ENCODE measurements at places on chromosomes 3 and 15.

DNA sequence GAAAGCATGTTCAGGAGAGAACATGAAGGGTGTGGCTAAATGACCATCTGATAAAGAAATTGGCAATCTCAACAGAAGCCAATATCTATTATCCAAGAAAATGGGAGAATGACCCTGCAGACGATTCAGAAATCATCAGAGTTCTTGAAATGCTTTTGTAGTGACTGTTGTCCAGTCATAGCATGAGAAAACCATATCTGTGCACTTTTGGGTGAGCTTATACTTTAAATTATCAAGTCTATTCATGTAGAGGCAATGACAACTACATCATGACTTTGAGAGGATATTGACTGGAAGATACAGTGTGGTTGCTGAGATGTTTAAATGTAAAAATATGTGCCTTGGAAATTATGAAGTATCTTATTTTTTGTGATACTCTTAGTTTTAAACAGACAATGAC is 57.6 kb upstream of the AZI2 start:
- H3K4me3 ChIP-seq, result no peak overlapping the region
- no peak for DNase-seq
- H3K4me1 ChIP-seq, result no peaks in the 10 kb centered on the region
- no peak overlapping the region for H3K27ac ChIP-seq
- no peaks in the 10 kb centered on the region for H3K27me3 ChIP-seq

DNA sequence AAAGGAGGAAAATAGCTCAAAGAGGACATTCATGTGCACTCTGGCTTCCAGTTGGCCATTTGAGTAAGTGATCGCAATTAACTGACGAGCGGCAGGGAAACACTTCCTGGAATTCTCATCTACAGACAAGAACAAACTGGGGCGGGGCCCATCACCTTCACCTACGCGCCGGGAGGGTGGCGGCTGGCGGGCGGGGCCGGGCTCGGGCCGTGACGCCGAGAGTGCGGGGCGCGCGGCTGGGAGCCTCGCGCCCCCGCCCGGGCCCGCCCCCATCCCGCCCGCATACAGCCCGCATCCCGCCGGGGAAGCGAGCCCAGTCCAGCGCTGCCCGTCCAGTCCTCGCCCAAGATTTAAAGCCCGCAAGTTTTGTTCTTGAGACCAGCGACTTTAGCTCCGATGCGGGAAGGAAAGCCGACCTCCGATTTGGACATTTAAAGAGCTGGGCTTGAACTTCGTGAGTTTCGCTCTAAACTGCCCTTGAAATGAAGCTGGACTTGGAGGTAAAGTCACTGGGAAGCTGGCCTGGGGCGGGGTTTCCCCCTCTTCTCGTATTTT is at the start of gene B3GNT5:
Gene B3GNT5 (plus strand): TSS at position 281 of the 555 bp plus-strand sequence. CDS start 16,546 bp downstream, outside the sequence.
- H3K36me3 ChIP-seq, result peaks cover 6% of the 10 kb centered on the region
- H3K4me3 ChIP-seq, result peak within 1 kb of the TSS; percentile 89
- DNase-seq, result peak; percentile 49
- peaks cover 9% of the 10 kb centered on the region for H3K4me1 ChIP-seq

DNA sequence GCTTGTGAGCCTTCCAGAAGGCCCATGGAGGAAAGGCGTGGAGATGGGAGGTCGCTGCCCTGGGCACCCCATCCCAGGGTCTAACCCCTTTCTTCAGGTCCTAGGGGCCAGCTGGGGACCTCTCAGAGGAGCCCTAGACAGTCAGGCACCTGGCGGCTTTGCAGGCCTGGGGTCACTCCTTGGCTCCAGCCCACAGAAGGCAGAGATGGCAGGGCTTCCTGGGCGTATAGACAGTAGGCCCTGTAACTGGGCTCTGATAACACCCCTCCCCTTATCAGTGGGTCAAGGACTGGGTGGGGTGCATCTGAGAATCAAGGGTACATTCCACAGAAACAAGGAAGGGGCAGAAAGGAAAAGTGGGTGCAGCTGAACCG is 16.7 kb downstream of the ZDHHC19 start:
- DNase-seq, result peak; percentile 44
- no peak overlapping the region for H3K27ac ChIP-seq
- no peaks in the 10 kb centered on the region for H3K36me3 ChIP-seq

DNA sequence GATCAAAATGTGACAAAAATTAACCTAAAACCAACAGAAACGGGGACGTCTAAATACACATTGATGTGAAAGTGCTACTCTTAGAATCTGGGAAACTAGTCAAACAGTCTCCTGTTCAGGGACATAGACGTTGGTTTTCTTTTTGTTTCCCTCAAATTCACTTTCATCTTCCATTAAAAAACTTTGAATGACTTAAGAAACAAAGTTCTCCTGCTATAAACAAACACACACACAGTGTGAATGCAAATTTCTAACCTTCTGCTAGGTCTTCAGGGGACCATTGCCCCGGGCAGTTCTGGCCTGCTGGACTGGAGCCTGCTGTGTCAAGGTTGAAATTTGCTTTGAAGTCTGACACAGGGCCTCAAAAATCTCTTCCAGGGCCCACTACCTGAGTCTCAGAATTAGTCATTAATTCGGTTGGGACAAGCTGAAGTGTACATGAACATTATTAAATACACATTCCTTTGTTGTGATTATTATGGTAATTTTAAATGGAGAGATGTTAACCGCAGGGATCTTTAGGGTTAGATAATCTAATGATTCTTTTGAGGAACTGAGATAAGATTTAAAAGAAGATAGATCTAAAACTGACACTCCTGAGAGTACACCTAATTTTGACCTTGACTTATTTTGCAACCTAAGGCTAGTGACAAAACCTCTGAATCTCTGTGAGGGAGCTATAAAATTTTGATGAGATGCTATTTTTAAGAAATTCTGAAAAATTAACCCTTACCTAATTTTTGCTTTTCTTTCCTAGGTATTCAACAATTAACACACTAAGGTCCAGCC is 1260.4 kb downstream of the ROBO1 start:
- DNase-seq, result no peak
- H3K36me3 ChIP-seq, result no peaks in the 10 kb centered on the region
- no peak overlapping the region for H3K4me3 ChIP-seq
- no peak overlapping the region for H3K27ac ChIP-seq

DNA sequence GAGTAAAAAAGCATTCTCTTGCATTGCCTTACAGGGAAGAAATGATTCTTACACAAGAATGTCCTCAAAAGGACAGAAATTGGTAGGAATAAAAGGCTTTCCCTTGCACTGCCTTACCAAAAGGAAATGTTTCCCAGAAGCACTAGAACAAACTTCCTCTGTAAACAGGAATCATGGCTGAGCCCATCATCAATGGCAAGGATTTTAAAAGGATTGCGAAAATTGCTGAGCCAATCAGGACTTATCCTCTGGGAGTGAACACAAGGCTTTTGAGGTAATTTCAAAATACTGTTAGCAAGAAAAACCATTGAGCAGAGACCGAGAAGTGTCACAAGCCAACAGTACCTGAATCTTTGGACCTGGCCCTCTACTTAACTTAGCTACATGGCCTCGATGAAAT is 897.3 kb downstream of the ROBO1 start:
- H3K27me3 ChIP-seq, result no peaks in the 10 kb centered on the region
- H3K4me1 ChIP-seq, result peaks cover 17% of the 10 kb centered on the region
- no peaks in the 10 kb centered on the region for H3K36me3 ChIP-seq
- no peak overlapping the region for H3K4me3 ChIP-seq
- no peak overlapping the region for H3K27ac ChIP-seq
- no peak for DNase-seq

DNA sequence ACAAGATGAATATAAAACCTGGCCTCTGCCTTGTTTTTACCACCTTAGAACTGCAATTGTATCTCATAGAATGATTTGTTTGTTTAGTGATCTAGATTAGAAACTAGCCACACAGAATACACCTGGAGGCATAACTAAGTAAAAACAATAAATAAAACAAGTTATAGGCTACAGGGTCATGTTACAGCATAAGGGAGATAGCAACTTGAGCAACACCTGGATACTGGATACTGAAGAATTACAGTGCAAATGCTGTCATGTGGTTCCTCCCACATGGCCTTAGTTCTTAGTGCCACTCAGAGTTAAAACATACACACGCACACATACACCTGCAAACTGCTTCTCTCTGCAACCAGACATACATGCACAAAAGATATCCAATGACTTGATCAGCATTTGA is 563.4 kb upstream of the DPPA4 start:
- no peaks in the 10 kb centered on the region for H3K27me3 ChIP-seq
- no peak overlapping the region for H3K27ac ChIP-seq
- H3K4me1 ChIP-seq, result no peaks in the 10 kb centered on the region
- H3K4me3 ChIP-seq, result no peak overlapping the region

- H3K4me3 ChIP-seq, result no peak overlapping the region
- H3K4me1 ChIP-seq, result peaks cover 20% of the 10 kb centered on the region
- DNase-seq, result no peak
- no peak overlapping the region for H3K27ac ChIP-seq
- H3K36me3 ChIP-seq, result no peaks in the 10 kb centered on the region
- H3K27me3 ChIP-seq, result no peaks in the 10 kb centered on the region
Observed at GRCh38 chr3:114690911-114691310, 397.1 kb downstream of the TIGIT start.

- H3K27me3 ChIP-seq, result no peaks in the 10 kb centered on the region
- no peak overlapping the region for H3K27ac ChIP-seq
- no peaks in the 10 kb centered on the region for H3K4me1 ChIP-seq
- no peak for DNase-seq
Observed at GRCh38 chr15:87973501-87974215, 282.9 kb downstream of the NTRK3 start.

- H3K36me3 ChIP-seq, result no peaks in the 10 kb centered on the region
- no peak overlapping the region for H3K27ac ChIP-seq
- H3K4me1 ChIP-seq, result no peaks in the 10 kb centered on the region
- no peak overlapping the region for H3K4me3 ChIP-seq
- no peak for DNase-seq
Observed at GRCh38 chr15:77603611-77604336, 28.9 kb downstream of the LINGO1 start.

DNA sequence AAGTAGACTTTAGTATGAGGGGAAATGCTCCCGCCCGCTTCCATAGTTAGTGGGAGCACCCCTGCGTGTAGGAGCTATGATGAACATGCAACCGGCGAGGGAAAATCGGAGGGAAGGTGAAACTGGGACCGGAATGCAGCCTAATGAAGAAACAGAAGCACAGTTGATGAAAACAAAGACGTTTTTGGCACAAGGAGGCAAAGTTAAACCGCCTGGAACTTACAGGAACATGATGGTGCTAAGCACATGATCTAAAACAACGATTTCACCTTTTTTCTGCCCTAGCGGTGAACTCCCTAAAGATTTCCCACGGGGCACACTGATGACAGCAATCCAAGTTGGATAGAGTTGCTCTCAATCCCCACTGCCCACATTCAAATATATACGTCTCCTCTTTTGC is 49.4 kb upstream of the SPATA12 start:
- H3K27me3 ChIP-seq, result no peaks in the 10 kb centered on the region
- H3K4me1 ChIP-seq, result peaks cover 23% of the 10 kb centered on the region
- no peaks in the 10 kb centered on the region for H3K36me3 ChIP-seq
- H3K27ac ChIP-seq, result no peak overlapping the region
- H3K4me3 ChIP-seq, result no peak overlapping the region
- DNase-seq, result no peak

- H3K4me3 ChIP-seq, result no peak overlapping the region
- no peaks in the 10 kb centered on the region for H3K27me3 ChIP-seq
- no peaks in the 10 kb centered on the region for H3K4me1 ChIP-seq
- H3K36me3 ChIP-seq, result no peaks in the 10 kb centered on the region
Observed at GRCh38 chr3:105422645-105423044, 55.9 kb downstream of the ALCAM start.

DNA sequence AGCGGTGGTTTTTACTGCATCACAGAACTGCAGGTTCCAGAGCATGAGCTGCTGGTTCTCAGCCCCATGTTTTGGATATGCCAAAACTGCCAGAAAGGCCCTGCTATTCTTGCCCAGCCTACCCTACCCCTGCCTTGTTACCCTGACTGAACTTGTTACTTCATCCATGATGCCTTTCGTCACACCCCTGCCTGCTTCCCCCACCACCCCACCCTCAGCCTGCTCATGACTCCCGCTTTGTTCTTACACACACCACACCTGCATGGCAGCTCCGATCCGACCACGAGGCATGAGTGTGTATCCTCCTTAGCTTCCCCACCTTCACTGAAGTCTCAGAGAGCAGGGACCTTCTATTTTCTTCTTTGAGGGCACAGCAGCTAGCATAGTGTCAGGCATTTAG is 5.1 kb upstream of the TM4SF1 start:
- no peaks in the 10 kb centered on the region for H3K36me3 ChIP-seq
- peaks cover 18% of the 10 kb centered on the region for H3K4me1 ChIP-seq
- H3K27me3 ChIP-seq, result no peaks in the 10 kb centered on the region
- no peak for DNase-seq

DNA sequence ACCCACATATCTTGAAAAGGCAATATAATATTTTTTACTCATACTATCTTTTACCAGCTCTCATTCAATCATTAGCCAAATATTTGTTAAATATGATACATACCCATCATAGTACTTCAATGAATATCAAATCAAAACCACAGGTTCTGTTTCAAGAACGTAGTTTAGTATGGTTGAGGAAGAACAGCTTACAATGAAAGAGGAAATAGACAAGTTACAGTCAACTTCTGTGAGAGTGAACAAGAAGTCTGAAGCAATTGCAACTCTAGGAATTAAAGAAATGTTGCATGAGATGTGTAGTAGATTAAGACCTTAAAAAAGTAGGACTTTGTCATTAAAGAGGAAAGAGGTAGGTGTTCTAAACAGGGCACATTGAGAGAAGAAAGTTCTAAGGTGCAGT is 9.3 kb downstream of the BCHE start:
- H3K36me3 ChIP-seq, result no peaks in the 10 kb centered on the region
- H3K4me3 ChIP-seq, result no peak overlapping the region
- DNase-seq, result no peak

GRCh38 chr3:189909139-189909538 is 211.6 kb downstream of the P3H2 start:
- no peaks in the 10 kb centered on the region for H3K36me3 ChIP-seq
- no peak for DNase-seq
- no peak overlapping the region for H3K4me3 ChIP-seq

DNA sequence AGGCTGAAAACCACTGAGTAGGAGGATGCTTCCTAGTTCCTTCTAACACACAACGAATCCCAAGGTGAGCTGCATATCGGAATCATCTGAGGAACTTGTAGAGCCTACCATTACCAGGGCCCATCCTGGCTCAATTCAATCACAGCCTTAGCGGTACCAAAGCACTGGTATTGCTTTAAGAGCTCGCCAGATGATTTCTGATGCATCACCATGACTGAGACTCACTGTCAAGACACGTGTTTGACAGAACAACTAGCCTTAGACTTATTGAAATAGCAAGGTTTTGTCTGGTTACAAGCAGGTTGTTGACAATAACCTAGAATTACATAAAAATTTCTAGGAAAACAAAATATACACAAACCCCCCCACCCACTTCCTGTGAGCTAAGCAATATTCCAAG is 68.5 kb downstream of the CBLB start:
- H3K36me3 ChIP-seq, result no peaks in the 10 kb centered on the region
- H3K4me3 ChIP-seq, result no peak overlapping the region
- no peaks in the 10 kb centered on the region for H3K27me3 ChIP-seq

DNA sequence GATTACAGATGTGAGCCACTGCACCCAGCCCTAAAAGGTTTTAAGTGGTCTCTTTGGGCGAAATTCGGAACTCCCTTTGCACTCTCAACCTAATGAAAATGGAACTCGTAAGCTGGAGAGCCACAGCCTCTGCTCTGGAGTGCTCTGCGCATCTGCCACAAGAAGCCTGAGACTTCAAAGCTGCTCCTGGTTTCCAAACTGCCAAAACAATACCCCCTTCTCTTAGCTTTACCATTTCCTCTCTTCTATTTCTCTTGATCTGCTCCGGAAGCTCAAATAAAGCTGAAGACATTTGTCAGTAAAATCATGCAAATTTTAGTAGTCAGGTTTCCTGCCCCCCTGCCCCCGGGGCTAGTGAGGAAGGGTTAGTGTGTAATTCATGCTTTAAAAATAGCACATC is 312.7 kb downstream of the MFSD1 start:
- DNase-seq, result no peak
- H3K27me3 ChIP-seq, result no peaks in the 10 kb centered on the region
- no peaks in the 10 kb centered on the region for H3K36me3 ChIP-seq
- H3K4me3 ChIP-seq, result no peak overlapping the region
- no peak overlapping the region for H3K27ac ChIP-seq

All from psoas muscle (tissue), 8 donors.